ENCODE measurements at places on chromosomes 2 and 18.

GRCh38 chr2:239729681-239730566 is 295.2 kb downstream of the NDUFA10 start:
- no peak for DNase-seq

DNA sequence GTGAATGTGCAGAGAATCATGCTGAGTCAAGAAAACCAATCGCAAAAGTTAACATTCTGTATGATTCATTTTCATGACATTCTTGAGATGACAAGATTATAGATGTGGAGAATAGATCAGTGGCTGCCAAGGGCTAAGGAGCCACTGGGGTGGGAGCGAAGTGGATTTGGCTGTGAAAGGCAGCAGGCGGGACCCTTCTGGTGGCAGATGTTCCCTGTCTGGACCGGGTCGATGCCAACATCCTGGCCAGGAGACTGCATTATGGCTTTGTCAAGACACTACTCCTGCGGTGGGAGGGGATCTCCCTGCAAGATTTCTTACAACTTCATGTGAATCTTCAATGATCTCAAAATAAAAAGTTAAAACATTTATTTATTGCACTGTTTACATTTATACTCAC is 427.9 kb downstream of the GALR1 start:
- no peak for DNase-seq

DNA sequence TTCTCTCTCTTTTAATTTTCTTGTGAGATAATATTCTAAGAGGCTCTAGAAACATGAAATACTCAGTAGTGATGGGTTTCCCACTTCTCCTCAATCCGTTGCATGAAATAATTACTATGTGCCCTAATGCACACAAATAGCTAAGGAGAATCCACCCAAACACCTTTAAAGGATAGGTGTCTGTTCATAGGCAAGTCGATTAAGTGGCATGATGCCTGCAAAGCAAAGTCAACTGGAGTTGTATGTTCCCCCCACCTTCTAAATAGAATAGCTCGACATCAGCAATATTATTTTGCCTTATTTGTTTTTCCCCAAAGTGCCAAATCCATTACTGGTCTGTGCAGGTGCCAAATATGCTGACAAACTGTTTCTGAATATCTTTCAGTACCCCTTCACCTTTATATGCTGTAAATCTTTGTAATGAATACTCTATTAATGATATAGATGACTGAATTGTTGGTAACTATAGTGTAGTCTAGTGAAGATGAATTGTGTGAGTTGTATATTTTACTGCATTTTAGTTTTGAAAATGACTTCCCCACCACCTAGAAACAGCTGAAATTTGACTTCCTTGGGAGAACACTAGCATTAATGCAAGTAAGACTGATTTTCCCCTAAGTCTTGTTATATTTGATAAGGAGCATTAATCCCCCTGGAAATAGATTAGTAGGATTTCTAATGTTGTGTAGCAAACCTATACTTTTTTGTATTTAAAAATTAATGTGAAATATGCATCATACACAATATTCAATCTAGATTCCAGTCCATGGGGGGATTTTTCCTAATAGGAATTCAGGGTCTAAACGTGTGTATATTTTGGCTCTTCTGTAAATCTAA is 9.0 kb downstream of the TBR1 start:
- DNase-seq, result no peak

DNA sequence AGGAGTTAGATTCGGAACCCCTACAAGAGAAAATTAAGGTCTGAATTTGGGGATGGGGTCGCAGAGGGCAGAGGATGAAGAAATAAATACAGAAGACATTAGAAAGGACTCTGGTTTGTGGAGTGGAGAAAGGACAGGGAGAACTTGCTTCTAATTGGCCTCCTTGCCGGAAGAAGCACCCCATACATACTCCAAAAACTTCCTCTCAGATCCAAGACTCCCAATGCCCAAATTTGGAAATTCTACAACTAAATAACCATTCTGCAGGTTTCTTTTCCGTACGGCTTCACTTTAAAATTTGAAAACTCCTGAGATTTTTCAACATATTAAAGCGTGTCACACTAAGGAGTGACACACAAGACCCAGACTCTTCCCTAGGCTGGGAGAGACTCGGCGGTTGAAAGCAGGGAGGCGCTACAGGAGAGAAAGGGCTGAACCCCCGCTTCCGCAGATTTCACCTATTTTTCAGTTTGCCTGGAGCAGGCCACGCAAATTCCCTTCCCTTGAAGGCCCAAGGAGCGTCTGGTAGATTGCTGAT is 478 bp downstream of the CLHC1 start:
- DNase-seq, result no peak

DNA sequence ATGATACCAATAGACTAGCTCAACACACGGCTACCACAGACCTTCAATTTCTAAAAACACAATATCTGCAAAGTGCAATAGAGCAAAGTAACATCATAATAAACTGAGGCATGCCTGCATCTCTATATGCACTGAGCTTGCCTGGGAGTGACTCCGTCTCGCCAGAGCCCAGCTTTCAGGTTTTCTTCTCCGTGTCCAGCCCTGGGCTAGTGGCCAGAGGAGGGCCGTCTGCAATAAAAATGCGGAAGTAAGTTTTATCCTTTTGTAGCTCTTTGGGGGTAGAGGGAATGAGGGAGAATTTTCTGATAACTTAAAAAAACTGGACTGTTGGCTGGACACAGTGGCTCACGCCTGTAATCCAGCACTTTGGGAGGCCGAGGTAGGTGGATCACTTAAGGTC is 41.0 kb upstream of the GPR17 start:
- no peak for DNase-seq

DNA sequence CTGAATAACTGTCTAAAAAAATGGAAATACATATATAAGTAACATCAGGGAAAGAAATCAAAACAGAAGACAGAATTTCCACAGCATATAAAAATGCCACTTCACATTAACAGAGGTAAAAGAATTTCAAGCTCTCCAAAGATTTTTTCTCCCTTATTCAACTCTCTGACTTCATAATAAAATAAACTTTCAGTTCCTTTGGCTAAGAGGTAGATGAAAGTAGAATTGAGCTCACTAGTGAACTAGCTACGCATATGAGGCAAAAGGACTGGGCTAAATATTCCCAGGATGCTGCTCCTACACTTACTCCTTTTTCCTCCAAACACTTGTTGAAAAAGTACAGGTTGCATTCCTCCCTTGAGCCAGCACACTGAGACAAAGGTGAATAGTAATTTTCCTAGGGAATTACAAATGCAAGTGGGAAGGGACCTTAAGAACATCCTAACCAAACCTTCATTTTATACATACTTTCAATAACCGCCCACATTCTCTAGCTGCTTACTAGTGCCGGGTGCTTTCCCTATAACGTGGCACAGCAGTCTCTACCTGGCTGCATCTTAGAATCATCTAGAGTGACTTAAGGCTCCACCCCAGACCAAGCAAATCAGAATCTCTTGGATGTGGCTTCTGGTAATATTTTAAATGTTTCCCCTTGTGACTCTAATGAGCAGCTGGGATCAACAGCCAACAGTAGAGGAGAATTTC is 136.6 kb downstream of the MTCL1 start:
- no peak for DNase-seq

DNA sequence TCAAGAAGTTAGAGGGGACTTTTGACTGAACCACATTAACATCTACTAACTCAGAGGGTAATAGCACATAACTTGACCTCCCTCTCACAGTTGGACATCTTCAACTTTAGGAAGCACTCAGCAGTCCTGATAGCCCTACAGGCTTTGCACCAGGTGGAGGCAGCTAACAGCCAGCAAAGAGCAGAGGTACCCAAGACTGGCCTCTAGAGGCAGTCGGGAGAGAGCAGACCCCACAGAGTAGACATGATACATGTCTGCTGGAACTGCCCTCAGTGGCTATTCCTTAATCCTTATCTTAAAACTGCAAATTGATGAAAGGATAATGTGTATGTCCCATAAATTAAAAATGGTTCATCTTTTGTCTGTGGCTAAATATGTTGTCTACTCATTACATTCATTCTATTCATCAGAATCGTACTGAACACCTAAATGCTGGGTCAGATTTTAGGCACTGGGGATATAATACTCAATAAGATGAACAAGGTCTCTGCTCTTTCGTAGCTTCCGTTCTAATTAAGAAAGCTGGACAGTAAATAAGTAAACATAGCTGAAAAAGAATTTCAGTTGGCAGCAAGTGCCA is 49.8 kb downstream of the CAB39 start:
- DNase-seq, result no peak

DNA sequence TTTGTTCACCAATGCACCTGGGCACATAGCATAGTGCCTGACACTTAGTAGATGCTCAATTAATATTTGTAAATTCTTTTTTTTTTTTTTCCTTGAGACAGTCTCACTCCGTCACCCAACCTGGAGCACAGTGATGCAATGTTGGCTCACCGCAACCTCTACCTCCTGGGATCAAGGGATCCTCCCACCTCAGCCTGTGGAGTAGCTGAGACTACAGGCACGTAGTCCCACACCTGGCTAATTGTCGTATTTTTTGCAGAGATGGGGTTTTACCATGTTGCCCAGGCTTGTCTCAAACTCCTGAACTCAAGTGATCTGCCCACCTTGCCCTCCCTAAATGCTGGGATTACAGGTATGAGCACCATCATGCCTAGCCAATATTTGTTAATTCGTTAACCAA is 23.2 kb upstream of the LPIN2 start:
- DNase-seq, result no peak

Data from Ammon's horn (tissue), 1 donor.